SJSA1 (cell line): ENCODE measurements at places on chromosomes 2 and 18.

DNA sequence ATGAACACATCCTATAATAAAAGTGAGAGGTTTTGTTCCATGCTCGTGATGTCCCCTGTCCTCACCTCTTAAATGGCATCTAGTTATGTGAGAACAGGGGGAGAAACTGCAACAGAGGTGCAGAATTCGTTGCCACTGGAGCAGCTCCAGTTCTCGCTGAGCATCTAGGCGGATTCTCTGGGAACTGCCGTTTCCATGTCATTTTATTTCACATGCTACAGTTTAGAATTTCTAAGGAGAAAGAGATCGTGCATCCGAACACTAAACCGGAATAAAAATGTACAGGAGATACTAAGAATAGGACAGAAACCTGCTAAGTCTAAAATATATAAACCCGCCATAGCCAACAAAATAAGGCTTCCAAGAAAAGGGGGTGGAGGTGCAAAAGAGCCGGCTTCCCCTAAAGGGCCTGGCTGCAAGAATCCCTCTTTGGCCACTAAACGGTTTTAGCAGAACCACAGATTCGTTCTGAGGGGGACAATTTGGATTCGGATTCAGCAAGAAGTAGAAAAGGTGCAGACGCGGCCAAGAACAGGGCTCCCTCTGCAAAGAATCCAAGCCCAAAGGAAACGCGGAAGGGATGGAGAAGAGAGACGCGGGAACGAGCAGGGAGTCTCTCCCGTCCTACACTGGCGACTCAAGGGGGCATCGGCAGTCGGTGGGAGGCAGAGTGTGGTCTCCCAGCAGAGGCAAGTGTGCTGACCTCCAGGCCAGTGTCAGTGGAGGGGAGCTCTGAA lies 1.3 kb downstream of the TMEM163 start:
- DNase-seq, result no peak

DNA sequence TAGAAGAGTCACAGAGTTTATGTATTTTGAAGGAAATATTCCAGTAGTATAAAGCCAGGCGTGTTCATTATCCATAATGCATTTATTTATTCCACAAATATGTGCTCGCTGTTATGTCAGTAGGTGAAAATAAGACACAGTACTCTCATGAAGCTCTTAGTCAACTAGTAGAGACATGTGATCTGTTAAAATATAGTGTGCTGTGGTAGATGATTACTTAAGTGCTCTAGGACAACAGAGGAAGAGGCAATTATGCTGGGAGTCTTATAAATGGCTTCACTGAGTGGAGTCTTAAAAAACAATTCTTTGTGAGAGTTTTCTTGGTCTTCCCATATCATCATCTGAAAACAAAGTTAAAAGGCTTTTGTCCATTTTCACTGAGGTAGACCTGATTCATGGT lies 457.3 kb downstream of the XIRP2 start:
- DNase-seq, result no peak

GRCh38 chr18:79927607-79928562 lies 23.6 kb downstream of the SLC66A2 start:
- DNase-seq, result no peak

DNA sequence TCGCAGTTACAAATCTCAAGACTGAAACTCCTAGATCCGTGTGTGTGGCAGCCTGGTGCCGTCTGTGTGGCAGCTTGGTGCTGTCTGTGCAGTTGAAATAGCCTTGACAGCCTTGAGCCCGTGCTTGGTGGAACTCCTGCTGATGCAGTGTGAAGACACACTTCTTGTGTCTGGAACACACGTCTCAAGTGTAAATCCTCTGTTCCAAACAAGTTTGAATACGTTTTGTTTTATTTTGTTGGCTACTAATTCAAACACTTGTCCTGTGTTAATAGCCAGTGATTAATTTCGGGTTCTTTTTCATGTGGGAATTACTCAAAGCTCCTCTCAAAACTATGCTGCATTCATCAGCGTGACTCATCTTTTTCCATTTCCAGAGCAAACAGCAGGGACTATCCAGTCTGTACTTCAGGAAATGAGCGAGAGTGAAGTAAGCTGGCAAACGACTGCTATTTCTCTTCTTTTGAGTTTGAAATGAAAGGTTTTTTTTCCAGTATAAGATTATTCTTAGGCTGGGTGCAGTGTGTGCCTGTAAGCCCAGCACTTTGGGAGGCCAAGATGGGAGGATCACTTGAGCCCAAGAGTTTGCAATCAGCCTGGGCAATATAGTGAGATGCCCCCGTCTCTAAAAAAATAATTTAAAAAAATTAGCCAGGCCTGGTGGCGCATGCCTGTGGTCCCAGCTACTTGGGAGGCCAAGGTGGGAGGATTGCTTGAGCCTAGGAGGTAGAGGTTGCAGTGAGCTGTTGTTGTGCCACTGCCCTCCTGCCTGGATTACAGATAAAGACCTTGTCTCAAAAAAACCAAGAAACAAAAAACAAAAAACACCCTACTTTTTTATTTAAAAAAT lies 152.9 kb downstream of the SPP2 start:
- peak; percentile 74 for DNase-seq

GRCh38 chr2:200613692-200614091 lies 27.9 kb downstream of the AOX1 start:
- DNase-seq, result no peak

GRCh38 chr2:241639385-241639784 lies 1.9 kb downstream of the ATG4B start:
- DNase-seq, result no peak

DNA sequence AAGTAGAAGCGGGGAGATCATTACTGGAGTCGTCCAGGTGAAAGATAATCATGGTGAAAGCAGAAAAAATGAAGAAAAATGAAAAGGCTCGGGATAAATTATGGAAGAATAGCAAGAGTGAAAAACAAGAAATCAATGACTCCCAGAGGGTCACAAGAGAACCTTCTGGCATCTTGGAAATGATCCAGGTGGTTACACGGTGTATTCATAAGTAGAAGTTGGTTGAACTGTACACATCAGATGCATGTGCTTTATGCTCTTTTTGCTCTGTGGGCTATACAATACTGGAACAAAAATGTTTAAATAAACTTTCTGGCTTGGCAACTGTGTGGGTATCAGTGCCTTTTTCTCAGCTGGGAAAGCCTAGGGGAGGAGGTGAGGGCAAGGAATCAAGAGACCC lies 348.9 kb downstream of the RND3 start:
- no peak for DNase-seq

GRCh38 chr2:241265506-241265905 lies 50.0 kb downstream of the HDLBP start:
- DNase-seq, result no peak

GRCh38 chr2:237500681-237501424 lies 13.8 kb downstream of the MLPH start:
- DNase-seq, result peak; percentile 99

DNA sequence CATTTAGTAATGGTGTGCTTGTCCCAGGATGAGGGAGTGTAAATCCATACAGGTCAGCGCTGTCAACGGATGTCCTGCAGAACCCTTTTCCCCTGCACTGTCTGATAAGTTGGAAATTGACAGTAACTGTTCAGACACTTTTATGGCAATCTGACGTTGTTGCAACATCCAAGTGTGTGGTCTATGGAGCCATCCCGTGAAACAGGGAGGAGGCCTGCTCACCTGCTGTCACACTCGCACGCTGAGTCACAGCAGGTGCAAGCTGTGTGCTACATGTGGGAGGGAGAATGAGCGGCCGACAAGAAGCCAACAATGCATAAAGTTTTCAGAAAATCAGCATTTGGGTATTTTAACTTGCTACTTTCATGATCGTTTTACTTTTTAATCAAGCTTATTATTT lies 43.7 kb upstream of the RMDN2 start:
- no peak for DNase-seq

- DNase-seq, result no peak
Observed at GRCh38 chr2:182426082-182426917, 536 bp downstream of the PDE1A start.

GRCh38 chr2:186426153-186427016 lies 59.7 kb upstream of the ZC3H15 start:
- DNase-seq, result no peak

DNA sequence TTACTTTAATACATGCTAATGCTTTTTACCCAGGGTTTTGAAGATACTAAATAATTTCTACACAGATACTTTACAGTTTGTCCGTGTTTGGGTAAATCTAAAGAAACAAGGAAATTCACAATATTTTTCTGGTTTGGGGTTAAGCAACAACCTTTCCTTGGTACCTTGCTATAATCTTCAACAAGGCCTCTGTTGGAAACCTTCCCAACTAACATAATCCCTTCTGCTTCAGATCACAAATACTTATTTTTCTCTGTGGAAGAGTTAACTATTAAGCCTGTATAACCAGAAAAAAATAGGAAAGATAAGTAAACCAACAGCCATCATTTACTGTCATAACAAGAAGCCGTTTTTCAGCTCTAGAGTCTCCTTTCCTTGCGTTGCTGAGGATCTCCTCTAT lies 15.0 kb downstream of the FEZ2 start:
- no peak for DNase-seq

DNA sequence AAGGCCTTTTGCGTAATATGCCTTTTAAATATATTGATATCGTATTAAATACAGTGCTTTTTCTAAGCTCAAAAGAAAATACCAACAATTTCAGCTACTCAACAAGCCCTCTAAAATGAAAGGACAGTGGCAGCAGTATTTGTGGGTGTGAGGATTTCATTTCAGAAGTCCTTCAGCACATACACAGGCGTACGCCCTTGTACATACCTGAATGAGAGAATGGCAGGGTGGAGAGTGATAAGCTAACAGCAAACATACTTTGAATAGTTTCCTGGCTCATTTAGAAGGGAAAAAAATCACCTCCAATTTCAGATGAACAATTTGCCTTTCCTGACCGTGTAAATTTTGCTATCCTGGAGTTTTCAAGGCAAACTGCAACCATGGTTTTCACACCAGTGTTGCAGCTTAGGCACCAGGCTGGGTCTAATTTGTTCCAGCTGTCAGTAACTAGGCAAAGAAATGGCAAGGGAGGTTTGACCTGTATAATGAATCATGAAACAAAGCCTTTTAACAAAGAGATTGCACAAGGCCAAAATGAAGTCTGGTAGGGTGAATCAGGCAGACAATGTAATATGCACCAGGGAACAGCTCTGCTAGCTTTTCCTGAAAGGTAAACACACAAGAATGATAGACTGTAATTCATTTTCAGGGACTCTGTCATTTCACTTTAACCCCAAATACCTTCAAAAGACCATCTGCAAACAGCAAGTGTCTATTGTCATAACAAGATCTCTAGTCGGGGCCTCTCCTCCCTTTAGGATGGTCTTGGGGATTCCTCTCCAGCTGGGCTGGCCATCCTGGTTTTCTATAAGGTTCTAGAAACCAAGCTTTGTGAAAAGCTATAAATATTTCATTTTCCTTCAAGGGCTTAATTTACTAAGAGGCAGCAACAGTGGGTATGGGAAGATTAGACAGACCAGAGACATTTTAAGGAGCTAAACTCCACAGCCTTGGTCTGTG lies 11.5 kb downstream of the ANKRD29 start:
- no peak for DNase-seq

DNA sequence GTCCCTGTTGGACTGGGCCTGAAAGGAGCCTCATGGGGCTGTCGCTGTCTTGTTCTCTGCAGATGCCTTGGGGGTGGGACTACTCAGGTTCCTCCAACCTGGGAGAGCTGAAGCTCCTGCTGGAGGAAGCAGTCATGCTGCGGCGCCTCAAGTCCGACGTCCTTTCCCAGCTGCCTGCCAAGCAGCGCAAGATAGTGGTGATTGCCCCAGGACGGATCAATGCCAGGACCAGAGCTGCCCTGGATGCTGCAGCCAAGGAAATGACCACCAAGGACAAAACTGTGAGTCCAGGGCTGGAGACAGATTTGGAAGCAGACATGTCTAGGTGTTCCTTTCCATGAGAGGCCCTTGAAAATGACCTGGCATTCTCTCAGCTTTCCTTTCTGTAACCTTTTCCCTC lies 38.5 kb downstream of the SMARCAL1 start:
- no peak for DNase-seq

DNA sequence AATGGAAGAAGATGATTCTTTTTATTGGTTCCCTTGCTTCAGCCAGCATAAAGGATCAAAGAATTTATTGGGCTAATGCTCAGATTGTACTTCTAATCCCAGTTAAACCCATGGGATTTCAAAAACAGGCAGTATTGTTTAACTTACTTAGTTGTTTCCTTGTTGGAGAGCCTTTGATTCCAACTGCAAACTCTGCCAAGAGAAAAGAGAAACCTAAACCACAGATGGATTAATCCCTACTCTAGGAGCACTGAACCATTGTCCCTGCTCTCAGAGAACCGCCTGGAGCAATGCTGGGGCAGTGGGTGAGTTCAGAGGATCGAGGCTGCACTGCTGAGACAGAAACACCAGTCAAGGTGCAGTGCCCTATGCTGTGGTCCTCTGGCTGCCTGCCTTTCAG lies 44.9 kb upstream of the SIGLEC15 start:
- DNase-seq, result peak; percentile 50

GRCh38 chr2:205107810-205108209 lies 562.5 kb downstream of the PARD3B start:
- DNase-seq, result no peak

DNA sequence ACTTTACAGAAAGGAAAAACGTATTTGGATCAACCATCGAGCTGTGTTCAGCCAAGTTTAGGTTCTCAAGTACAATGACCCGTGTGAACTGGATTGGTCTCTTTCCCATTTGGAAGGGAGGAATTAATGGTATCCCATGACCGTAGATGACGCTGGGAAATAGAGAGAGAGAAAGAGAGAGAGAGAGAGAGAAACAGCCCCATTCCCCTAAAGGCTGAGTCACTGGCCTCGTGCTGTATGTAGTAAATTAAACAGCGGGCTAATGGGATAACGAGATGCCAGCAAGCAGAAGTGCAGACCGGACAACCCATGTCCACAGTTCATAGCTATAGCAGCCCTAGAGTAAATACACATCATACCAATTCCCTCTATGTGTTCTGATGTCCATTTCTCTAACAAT lies 99.6 kb downstream of the BCL11A start:
- DNase-seq, result no peak

DNA sequence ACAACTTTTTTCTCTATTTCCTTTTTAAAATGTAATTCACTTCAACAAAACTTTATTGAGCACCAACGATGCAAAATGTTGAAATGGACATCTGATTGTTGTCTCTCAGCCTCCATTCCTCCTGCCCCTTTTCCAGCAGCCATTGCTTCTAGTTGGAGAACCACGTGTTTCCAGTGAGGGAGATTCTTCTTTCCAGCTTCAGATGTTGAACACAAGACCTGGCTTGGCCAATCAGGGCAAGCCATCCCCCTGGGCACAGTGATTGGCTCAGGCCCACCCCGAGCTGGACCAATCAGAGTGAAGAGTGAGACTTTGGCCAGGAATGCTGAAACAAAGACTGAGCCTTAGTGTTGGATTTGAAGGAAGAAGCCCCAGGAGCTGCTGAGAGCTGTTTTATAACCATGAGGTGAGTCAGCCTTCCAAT lies 59.0 kb downstream of the E2F6 start:
- peak; percentile 82 for DNase-seq

- no peak for DNase-seq
Observed at GRCh38 chr2:29323961-29324360, 208.7 kb downstream of the CLIP4 start.

DNA sequence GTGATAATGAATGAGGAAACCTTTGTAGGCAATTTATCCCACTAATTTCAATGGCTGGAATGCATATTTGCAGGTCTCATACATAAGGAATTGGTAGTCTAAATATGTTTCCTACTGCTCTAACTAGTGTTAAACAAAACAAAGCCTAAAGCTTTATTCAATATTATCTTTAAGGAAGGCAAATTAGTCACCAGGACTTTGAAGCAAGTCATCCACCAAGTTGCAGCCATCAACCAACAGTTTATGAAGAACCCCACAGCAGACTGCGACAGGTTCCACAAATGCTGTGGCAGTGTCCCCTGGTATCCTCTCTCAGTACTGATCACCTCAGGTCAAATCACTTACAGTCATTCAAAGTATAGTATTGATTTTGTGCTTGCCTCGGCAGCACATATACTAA lies 181.5 kb upstream of the ZFP36L2 start:
- DNase-seq, result no peak
